ENCODE measurements at places on chromosomes 3 and 15.

GRCh38 chr3:192188218-192188835, 539.0 kb downstream of the FGF12 start:
- DNase-seq: peak; percentile 56

GRCh38 chr3:108661699-108662098, 72.2 kb downstream of the DZIP3 start:
- DNase-seq: no peak

DNA sequence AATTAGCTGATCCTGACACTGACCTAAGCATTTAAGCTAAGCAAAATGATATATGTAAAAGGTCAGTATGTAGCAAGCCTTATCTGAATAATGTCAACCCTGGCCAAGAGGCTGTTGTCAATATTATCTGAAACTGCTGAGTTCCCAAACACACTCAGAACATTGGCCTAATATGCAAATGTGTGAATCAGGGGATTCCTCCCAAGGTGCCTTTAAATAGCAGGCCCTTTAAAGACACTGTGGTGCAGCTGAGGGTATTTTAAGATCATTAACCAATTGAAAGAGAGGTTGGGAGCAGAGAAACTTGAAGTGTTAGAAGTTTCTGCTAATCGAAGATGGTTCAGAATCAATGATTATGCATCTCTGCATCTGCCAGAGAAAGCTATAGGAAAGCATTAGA, 207.0 kb downstream of the NTRK3 start:
- no peak for DNase-seq

DNA sequence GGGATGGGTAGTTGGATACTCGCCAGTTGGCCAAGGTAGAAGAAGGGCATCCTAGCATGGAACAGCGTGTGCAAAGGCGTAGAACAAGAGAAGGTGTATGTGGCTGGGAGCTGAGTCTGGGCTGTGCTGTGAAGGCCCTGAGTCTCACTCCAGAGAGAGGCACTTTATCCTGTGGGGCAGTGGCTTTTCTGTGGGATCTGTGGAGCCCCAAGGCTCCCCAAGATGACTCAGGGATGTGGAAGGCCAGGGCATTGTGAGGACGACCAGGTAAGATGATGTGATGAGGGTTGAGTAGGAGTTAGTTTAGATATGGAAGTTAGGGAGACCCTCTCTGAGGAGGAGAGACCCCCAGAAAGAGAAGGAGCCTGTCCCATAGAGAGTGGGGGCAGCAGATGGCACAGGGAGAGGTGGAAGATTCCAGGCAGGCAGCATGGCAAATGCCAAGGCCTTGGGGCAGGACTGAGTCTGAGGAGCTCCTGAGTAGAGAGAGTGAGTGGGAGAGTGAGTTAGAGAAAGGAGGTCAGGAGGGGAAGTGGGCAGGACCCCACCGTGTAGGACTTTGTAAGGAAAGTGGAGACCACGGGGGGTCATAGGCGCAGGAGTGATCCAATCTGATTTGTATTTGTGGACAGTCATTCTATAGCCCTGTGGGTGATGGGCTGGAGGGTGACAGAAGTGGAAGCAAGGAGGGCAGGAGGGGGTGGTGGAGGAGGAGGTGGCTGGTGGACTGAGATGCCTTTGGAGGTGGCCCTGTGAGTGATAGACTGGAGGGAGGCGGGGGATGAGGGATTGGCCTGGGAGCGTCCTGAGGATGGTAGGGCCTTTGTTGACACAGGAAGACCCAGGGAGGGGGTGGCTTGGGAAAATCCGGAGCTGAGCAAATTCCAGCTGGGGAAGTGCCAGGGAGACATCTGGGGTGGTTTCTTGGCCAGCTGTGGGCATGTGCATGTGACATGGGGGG, 50.3 kb downstream of the FBLN2 start:
- no peak for DNase-seq

- peak; percentile 48 for DNase-seq
Measured at GRCh38 chr3:14780927-14781507, 37.7 kb upstream of the FGD5 start.

DNA sequence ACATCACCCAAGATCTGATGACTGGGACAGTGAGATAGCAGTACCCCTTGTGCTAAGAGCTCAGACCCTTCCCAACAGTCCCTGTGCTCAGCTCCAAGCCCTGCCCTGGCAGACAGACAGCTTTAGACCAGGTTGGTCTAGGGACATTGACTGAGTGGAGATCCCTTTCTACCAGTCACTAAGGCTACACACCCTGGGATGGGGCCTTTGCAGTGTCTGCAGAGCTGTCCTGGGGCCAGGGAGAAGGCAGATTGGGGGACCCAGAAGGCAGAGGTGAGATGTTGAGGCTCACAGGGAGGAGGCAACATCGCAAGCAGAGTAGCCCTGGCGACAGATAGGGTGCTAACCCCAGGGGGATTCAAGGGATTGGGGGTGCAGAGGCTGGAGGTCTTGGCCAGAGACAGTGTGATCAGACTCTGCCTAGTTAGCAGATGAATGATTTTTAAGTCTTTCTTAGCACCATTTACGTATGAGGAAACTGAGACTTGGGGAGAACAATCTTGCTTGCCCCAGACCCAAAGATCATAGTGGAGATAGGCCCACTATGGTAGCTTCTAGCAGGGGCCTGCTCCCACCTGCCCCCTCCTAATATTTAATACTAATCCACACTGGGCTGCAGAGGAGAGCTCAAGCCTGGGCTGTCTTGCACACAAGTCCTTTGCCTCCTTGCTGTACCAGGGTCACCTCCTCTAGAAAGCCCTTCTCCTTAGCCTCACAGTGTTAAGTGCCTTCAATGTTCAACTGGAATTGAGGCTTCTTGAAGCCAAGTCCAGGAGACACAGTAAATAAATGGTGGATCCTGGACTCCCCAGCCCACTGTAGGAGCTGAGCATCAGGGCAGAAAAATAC, 32.6 kb downstream of the HMCES start:
- DNase-seq: no peak

GRCh38 chr15:88975891-88976290, 62.7 kb upstream of the MFGE8 start:
- no peak for DNase-seq

GRCh38 chr3:53161820-53162671, 1.0 kb downstream of the PRKCD start:
- DNase-seq: peak; percentile 36

- DNase-seq: no peak
Measured at GRCh38 chr3:49650637-49651036, 23.5 kb upstream of the APEH start.

- DNase-seq: no peak
Measured at GRCh38 chr3:58459160-58459559, 25.5 kb upstream of the PDHB start.
